ENCODE measurements at places on chromosomes 12 and 14. TPM values are rescaled to one million over a fixed set of nuclear protein-coding genes. Genes with fewer than 3 reads are reported as not detected.

Gene ERC1
- polyA plus RNA-seq: 4.0 TPM

Gene SIX6
- polyA plus RNA-seq: not detected

Gene FITM1
- polyA plus RNA-seq: not detected

Gene PIWIL1
- not detected for polyA plus RNA-seq

Gene IGF1
- polyA plus RNA-seq: 139 TPM

Gene NUAK1
- 16.1 TPM for polyA plus RNA-seq

Gene SIVA1
- 148 TPM for polyA plus RNA-seq

Gene DNAH10
- polyA plus RNA-seq: 0.24 TPM

Gene RFLNA
- 12.7 TPM for polyA plus RNA-seq

Gene MYRFL
- 0.08 TPM for polyA plus RNA-seq

Gene SPTB
- 3.0 TPM for polyA plus RNA-seq

Gene PMEL
- 1.7 TPM for polyA plus RNA-seq

Gene GPR135
- polyA plus RNA-seq: 1.3 TPM

Gene POTEM
- polyA plus RNA-seq: not detected

Measured in adipose tissue (tissue), 3 donors.